ENCODE measurements at places on chromosomes 7 and 10.

- no peak for DNase-seq
Observed at GRCh38 chr7:28754027-28754426, 204.1 kb downstream of the TRIL start.

- DNase-seq: no peak
Observed at GRCh38 chr7:7688310-7688709, 30.1 kb downstream of the RPA3 start.

- DNase-seq: no peak
Observed at GRCh38 chr7:157479326-157479725, 142.5 kb downstream of the DNAJB6 start.

- DNase-seq: no peak
Observed at GRCh38 chr10:14389981-14390590, 59.4 kb upstream of the FRMD4A start.

DNA sequence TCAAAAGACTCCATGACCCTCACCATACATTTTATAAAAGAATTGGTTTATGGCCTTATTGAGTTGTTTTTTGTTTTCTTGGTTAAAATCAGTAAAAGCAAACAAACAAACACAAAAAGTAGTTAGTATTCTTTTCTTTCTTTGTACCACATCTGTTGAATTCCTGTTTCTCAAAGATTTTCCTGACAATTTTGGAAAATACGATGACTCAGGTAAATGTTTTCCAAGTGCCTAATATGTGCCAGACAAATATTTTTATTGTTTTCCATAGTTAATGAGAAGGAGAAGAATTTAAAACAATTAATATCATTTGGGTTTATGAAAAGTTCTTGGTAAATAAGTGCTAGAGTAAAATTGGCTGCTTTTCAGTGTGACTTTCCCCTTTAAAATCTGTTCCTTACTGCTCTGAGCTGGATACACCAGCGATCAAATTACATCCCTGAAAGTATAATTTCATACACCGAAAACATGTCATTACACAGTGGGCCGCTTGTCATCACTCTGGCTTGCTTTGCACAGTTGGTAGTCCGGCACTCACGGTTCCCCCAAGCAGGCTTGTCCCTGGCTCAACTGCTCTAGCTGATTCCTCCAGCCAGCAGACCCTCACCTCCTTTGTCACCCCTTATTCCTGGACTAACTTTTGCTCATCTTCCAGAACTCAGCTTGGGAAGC lies 80.5 kb downstream of the TBXAS1 start:
- DNase-seq: no peak

DNA sequence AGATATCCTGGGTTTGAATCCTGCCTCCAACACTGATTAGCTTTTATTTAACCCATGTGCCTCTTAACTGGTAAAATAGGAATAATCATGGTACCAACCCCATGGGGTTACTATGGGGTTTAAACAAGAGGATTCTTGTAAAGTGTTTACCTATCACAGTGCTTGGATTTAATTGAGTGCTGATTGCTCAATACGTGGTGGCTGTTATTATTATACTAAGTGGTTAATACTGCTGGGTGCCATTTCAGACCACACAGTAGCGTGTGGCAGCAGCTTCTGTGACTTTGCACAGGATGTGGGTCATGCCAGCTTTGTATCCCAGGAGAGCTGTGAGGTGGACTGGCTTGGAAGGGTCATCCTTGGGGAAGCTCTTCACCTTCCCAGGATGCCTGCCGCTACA lies 177.2 kb downstream of the SEC23IP start:
- DNase-seq: no peak

DNA sequence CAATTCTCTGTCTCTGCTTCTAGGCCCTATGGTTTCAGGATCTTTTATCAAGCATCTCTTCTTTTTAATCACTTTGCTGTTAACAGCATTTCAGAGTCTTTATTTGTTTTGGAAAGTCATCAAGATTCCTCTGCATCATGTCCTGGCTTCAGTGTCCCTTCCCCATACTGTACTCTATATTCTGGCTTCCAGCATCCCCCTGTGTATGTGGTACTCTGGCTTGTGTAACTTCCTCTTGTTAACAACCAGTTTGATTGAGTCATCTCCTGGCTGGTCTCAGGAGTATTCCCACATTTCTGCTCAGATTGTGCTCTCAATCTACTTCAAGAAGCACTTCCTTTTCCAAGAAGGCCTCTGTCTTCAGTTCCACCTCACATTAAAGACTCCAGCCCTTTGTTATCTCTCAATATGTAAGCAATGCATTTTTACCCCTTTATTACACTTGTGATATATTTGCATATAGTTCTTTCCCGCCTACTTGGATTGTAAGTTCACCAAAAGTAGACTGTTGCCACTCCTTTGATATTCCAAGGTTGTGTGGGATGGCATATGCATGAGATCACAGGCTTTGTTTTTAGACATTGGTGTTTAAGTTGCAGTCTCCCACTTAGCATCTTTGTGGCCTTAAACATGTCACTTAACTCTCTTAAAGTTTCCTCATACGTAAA lies 15.1 kb upstream of the ATE1 start:
- no peak for DNase-seq

DNA sequence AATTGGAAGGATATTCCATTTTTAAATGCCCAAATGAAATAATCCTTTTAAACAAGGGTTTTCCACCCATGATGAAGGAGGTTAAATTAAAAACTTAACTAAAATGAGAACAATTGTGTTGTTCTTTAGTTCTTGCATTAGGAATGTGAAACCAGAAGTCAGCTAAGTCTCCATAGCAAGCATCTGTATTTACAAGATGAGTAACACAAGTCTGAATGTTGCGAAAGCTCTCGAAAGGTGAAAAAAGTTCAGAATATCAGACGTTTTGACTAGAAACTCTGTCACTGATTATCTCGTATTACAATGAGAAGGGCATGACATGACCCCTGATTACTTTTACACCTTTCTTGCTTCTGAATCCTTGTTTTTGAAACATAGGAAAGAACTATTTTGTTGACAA lies 149.6 kb downstream of the BICC1 start:
- DNase-seq: no peak

DNA sequence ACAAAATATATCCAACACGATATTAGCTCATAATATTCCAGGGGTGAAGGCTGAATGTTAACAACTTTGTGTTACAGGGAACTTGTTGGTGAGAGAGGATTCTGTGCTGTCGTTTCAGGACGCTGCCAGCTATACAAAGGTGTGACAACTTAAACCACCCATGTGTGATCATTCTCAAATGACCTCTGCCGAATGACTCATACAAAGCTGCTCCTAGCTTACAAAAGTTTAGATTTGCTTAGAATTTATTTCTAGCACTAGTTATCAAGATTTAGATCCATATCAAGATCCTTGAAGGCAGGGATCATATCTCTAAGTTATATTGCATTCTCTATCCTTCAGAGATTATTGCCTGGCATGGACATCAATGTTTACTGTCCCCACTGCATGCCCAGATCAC lies 65.3 kb downstream of the COBL start:
- DNase-seq: no peak

DNA sequence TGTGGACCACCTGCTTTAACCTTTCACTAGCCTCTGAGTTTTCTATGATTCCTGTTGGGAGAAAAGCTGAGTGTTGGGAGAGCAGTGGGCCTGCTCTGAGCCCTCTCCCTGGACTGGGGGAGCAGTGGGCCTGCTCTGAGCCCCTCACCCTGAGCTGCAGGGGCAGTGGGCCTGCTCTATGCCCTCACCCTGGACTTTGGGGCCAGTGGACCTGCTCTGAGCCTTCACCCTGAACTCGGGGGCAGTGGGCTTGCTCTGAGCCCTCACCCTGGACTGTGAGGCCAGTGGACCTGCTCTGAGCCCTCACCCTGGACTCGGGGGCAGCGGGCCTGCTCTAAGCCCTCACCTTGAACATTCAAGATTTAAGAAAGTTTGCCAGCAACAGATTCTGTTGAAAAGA lies 33.4 kb downstream of the AGAP6 start:
- no peak for DNase-seq

GRCh38 chr10:32417911-32418547 lies 27.9 kb upstream of the CCDC7 start:
- no peak for DNase-seq

DNA sequence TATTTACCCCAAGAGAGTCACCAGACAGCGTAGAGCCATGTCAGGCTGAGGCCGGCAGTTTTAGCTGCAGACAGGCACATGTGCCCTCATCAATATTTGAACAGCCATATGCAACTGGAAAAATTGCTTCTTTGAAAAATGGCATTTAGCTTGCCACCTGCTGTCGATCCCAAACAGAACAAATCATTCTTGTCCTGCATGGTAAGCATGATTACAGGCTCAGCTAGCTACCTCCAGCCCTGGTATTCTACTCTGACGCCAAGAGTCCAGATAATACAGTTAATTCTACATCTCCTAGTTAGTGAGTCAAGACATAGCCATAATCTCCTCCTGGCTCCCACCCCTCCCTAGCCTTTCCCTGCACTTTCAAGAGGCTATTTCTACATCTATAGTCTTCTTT lies 7.7 kb downstream of the CREB3L2 start:
- no peak for DNase-seq

- no peak for DNase-seq
Observed at GRCh38 chr7:24372961-24373955, 89.3 kb downstream of the NPY start.

- DNase-seq: no peak
Observed at GRCh38 chr7:86775203-86775602, 131.5 kb downstream of the GRM3 start.

DNA sequence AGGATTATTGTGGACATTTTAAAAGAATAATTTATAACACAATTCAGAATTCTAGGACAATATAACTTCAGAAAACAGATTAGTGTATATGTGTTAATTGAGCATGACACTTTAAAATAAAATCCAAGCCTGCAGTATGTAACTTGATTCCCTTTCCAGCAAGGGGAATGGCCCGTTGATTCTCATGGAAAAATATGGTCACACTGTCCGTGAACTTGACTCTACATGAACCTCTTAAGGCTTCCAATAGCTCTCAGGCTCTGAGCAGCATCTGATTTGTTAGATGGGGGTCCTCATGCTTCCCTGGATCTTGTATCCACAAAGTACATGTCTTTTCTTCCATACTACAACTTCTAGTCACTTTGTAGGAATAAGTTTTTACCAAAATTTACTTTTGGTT lies 85.5 kb upstream of the AKR1E2 start:
- no peak for DNase-seq

- no peak for DNase-seq
Observed at GRCh38 chr10:112526139-112526538, 79.1 kb downstream of the VTI1A start.

- DNase-seq: no peak
Observed at GRCh38 chr10:63129888-63130287, 3.2 kb upstream of the NRBF2 start.

DNA sequence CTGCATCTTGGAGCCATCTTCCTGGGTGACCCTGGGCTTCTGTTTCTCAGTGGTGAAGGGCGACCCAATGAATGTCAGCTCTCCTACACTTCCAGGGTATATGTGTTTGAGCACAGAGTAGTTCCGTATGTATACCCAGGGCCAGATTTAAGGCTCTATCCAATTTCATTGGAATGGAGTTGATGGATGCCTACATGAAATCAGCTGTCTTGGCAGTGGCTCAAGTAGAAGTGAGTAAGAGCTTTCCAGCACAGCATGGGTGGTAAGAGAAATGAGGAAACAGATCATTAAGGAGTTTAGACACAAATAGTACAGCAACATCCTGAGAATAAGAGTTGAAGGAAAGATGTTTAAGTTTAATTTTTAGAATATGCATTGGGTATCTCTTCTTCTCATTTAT lies 433.0 kb downstream of the PAXIP1 start:
- no peak for DNase-seq

GRCh38 chr7:158497627-158498026 lies 90.0 kb downstream of the PTPRN2 start:
- DNase-seq: no peak

- DNase-seq: no peak
Observed at GRCh38 chr10:128047351-128047750, 78.9 kb downstream of the MKI67 start.

DNA sequence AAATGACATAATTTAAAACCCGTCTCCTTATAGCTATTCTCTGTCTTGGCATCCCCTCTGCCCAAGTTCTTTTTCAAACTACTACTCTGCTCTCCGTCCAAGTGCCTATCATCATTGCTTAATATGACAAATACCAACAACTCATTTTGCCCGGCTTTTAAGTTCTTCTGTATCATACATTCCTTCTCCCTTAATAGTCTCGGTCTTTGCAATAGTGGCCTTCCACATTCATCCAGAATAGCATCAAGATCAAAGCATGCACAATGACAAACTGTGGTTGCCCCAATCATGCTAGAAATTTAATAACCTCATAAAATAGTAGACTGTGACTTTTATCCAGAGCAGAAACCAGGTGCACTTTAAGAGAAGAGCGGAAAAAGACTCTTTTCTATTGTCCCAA lies 198.9 kb downstream of the ETV1 start:
- no peak for DNase-seq

- no peak for DNase-seq
Observed at GRCh38 chr10:73819513-73820093, 8.2 kb upstream of the NDST2 start.

DNA sequence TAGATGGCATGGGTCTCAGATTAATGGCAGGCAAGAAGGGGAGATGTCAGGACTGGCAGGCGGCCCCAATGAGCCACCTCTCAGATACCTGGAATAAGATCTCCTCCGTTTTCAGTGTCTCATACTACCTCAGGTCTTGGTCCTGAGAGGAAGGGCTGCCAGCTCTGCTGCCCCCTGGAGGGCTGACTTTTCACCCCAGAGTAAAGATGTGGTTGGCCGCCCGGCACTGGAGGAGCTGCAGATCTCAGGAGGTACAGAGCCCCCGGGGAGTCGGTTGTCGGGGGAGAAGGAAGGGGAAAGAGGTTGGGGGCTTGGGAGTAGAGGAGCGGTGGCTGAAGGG lies 642 bp upstream of the COL13A1 start:
- no peak for DNase-seq

- DNase-seq: no peak
Observed at GRCh38 chr10:18254692-18255091, 114.5 kb downstream of the CACNB2 start.

- DNase-seq: no peak
Observed at GRCh38 chr7:47982610-47983009, 3.2 kb upstream of the HUS1 start.

DNA sequence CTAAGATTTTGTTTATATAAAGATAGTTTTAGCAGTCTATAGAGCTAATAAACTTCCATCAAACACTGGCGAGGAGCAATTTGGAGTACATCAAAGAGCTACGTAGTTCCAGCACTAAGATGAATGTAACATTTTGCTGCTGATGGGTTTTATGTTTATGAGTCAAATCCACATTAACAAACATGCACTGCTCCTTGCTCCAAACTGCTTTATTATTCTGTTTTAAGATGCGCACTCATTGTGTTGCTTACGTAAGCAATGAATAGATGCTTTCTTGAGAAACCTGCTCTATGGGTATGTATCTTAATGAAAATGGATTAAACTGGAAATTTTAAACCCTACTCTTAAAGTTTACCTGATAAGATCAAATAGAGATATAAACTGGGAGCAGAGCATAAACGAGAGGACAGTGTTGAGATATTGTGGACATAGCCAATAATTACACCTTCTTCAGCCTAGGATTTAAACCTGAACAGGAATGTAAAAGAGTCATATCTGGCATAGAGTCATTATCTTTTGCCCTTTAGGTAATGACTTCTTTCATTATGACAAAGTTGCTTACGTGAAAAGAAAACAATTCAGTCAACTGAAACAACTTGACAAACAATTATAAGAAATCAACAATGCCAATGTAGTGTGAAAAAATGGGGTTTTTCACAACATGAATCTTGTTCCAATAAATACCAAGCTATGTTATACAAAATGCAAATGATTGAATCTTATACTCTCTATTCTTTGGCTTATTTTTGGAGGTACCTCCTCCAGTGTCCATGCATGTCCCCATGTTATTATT lies 153.5 kb upstream of the MTPN start:
- no peak for DNase-seq

- no peak for DNase-seq
Observed at GRCh38 chr10:95415621-95416031, 124.8 kb upstream of the PDLIM1 start.

Data from cortex of kidney (tissue), 1 donor.